Upper lobe of left lung (tissue), 6 donors: ENCODE measurements at places on chromosomes 5 and 9. TPM values are rescaled to one million over a fixed set of nuclear protein-coding genes. Genes with fewer than 3 reads are reported as not detected.

GRCh38 chr5:132491368-132492364 lies 1.1 kb upstream of the IRF1 start:
- DNase-seq = peak; percentile 51

DNA sequence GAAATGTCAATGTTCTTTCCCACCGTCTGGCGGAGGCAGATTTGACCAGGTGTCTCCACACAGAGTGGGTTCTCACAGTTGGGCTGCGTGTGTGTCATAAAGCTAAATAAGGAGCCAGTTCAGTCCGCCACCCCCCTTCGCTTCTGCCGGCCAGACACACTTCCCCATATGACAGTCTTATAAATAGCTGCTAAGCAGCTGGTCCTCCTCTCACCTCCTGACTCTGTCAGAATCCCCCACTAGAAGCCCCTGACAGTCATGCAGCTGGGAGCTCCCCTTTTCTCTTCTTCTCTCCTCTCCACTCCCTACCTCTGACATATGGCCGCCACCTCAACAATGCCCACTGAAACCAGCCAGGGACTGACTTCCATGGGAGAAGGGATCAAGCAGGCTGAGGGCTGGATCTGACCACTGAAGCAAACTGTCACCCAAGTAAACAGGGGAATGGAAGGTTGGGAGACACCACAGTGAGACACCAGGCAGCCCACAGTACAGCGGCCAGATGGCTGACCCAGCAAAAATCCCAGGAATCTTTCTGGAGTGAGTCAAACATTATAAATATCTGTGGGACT lies 141.9 kb upstream of the EFNA5 start:
- no peak for DNase-seq

DNA sequence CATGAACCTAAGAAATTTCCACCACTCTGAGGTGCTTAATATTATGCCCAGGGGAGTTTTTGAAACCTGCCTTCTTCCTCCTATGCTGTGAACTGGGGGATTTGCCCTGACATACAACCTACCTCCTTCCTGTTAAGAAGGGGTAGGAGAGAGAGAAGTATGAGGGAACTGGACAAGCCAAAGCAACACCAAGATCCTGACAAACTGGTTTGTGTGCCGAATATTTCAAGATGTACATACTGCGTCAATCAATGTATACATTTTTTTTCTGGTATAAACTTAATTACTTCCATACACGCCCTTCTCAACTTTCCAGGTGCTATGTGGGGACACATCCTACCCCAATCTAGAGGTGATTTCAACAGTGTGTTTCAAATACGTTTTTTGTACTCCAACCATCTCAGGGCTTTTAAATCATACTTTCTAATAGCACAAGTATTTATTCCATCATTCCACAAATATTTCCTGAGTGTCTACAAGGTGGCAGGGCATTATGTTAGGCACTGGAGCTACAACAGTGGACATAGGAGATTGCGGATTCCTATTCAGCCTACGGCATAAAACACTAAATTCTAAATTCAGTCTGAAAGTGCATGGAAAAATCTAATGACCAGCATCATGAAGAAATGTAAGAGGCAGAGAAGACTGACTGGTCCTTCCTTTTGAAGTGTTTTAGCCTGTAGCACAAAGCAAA lies 70.1 kb upstream of the IFNK start:
- DNase-seq = no peak

DNA sequence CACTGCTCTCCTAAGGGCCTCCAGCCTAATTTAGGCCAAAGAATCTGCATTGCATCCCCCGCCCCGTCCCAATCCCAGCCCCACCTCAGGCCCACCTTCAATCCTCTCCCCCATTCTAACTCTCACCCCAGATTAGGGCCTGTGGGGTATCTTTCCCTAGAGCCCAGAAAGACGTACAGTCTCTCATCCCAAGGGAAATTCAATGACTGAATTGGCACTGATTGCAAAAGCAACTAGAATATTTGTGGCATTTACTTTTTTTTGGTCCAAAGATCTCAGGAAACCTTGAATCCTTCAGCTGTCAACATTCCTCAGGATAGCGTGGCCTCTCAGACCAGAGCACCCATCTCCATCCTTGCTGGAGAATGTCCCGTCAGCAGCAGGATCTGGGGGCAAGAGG lies 30.6 kb downstream of the TRMO start:
- DNase-seq = no peak

GRCh38 chr5:6582507-6583048 lies 50.3 kb downstream of the NSUN2 start:
- DNase-seq = no peak

DNA sequence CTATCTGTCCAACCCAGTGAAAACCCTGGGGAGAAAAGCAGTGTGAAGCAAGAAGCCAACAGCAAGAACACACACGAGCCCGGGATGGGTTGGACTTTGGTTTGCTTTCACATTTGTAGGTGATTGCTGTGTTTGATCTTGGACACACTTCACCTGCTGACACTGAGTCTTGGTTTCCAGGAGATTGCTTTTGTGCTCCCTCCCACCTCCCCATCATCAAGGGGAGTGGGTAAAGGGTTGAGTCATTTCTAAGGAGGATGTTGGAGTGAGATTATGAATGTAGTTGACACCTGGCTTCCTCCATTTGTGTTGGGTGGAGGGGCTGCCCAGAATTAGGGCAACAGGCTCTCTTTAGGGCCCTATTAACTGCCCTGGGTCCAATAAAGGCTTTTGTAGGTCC lies 37.5 kb downstream of the ANKDD1B start:
- no peak for DNase-seq

DNA sequence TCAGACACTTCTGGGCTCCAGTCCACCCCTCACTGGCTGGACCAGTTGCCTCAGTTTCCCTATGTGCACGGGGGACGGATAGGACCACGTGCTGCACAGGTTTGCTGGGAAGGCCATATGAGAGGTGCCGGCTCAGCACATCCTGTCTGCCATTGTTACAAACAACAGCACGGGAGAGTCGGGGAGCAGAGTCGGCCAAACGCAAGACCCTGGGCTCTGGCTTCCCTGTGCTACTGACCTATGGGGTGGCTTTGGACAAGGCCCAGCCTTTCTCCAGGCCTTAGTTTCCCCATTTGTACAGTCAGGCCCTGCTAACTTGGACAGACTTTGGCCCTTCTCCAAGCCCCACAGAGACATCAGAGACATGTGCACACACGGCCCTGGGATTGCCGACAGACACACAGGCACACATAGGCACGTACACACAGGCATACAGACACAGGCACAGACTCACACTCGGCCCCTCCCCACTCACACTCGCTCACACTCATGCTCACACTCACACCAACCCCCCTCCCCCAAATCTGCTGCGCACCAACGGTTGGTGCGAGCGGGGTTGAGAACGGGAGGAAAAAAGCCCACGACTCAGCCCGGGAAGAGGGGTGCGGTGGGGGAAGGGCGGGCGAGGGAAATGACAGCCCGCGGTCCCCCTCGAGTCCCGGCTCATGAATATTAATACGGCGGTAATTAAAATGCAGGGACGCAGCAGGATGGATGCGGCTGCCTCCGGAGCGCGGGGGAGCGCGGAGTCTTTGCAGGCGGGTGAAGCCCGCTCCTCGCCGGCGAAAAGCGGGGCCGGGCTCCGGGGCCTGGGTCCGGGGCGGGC lies 133.0 kb downstream of the C9orf50 start:
- DNase-seq = peak; percentile 63

Gene TAF1L
- not detected for total RNA-seq

Gene BRINP1
- 0.30 TPM for total RNA-seq

Gene SLC4A9
- 0.17 TPM for total RNA-seq

Gene DMRT2
- 0.78 TPM for total RNA-seq
